Activated CD8-positive, alpha-beta memory T cell treated with anti-CD3 and anti-CD28 coated beads for 1 hour (primary cell): ENCODE measurements at places on chromosomes 2 and 18.

DNA sequence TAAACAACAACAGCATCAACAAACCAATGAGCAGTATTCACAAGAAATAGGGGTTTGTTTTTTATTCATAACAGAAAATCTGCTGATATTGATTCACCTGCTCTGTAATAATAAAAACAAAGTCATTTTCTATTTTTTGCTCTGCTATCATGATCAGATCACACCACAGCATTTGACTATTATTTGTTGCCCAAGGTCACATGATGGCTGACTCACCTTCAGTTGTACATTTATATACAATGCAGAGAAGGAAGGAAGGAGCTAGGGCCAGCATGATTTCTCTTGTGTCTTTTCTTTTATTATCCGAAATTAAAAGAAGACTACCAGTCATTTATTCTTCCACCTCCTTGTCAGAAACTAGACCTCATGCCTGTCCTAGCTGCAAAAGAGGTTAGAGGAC, 1427.7 kb upstream of the CELF4 start:
- DNase-seq, result no peak

GRCh38 chr18:27136208-27136535, 48.9 kb downstream of the CHST9 start:
- DNase-seq, result no peak

DNA sequence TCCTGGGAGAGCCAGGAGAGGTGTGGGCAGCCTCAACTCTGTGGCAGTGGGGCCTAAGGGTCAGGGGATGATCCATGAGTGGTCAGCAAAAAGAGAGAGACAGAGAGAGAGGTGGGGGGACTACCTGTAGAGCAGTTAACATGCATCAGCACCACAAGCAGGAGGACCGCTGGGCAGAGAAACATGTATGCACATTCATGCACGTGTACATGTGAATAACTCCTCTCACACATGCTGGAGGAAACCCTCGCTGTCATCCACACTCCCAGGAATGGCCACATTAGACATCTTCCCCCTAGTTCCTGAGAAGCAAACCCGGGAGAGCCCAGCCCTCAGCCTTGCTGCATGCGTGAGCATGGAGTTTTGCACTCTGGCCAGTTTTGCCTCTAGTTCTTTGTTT, 166.1 kb downstream of the SMAD7 start:
- DNase-seq, result no peak

DNA sequence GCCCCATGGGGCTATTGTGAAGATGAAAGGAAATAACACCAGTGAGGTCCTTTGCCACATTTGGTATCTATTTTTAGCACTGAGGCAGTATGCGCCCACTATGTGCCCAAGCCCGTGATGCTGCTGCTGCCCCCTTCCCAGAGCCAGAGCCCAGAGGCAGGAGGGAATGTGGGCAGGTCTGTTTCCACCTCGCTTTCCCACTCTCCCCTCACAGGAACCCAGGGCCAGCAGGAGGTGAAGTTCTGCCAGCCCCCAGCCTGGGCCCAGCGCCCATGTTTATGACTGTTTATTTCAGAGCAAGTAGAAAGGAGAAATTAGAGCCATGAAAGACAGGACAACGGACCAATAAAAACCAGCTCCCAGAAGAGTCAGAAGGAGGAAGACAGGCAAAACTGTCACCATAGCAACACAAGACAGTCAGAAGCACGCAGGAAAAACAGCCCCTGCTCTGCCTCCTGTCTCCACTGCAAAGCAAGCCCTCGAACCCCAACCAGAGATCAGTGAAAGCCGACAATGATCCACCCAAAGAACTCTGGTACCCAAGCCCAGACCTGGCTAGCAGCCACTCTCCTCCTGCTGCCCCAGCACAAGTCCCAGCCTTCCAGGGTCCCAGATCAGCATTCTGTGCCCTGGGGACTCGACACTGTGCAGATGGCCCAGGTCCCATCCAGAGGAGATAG, 1.4 kb downstream of the CYRIA start:
- no peak for DNase-seq

DNA sequence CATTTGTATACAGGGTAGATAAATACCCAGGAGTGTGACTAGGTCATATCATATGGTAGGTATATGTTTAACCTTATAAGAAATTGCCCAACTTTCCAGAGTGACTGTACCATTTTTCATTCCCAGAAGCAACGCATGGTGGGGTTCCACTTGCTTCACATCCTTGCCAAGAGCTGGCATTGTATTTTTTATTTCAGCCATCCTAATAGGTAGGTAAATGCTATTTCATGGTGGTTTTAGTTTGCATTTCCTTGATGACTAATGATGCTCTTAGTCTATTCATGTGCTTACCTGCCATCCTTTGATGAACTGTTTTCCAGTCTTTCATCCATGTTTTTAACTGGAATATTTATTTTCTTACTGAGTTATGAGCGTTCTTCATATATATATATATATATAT, 51.9 kb downstream of the MAP4K3 start:
- DNase-seq, result no peak

- no peak for DNase-seq
Observed at GRCh38 chr18:6591491-6591890, 138.0 kb upstream of the ARHGAP28 start.

DNA sequence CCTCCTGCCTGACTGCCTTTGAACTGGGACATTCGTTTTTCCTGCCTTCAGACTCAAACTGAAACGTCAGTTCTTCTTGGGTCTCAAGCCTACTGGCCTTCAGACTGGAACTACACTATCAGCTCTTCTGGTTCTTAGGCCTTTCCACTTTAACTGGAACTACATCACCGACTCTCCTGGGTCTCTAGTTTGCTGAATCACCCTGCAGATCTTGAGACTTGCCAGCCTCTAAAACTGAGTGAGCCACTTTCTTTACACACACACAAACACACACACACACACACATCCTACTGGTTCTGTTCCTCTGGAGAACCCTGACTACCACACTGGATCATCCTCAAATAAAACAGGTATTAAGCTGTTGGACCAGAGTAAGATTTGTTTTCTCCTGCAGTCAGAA, 46.7 kb upstream of the ATL2 start:
- DNase-seq, result no peak

DNA sequence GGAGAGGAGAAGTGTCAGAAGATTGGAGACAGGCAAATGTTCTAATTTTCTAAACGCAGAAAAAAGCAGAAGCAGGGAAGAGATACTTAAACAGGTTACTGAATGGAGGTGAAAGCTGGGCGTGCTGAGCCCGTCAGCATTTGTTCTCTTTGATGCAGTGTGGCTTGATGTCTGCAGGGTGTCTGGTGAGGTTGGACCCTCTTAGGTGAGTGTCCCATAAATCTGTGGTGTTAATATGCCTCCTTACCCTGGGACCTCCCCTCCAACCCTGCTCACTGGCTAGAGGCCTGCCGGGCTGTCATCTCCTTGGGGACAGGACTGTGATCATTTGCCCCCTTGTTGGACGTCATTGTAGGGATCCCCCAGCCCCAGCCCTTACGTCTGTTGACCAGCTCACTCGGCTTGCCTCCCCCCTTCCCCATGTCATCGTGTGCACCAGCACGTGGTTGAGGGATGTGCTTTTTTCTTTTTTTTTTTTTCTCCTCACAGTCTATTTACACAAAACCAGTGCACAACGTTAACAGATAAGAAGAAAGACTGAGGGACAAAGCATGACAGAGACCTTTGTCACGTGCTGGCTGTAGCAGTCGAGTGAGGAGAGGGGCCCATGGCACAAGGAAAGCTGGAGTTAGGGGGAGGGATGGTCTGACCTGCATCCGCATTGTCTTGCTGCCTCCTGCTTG, 56.4 kb downstream of the NCK2 start:
- DNase-seq, result no peak

DNA sequence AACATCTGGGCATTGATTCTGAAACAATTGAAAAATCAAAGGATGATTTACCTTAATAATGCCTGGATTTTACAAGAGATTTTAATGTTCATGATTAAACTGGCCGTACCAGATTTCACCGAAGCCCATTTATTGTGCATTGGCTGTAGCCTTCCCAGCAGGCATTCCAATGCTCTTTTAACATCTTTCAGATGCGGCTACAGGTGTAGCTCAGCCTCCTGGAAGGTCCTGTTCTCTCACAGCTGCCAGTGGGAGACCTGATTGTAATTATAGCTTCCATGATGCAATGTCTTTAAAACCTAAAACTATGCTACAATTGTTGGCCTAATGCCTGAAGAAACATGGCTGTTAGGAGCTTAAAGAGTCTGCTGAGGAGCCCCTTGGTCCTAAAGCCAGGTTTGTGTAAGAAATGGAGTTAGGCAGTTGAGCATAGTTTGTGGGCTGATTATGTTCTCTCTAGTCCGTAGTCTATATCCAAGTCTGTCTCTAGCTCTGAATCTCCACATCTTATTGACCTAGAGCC, 147.4 kb downstream of the CERS6 start:
- no peak for DNase-seq

GRCh38 chr2:237561221-237561620, 5.2 kb upstream of the PRLH start:
- DNase-seq, result no peak

GRCh38 chr2:11533278-11534070, at the start of gene GREB1:
Gene GREB1, plus strand, starts transcription at chr2:11534045. Its CDS starts 22,570 bp downstream, at chr2:11556615.
- DNase-seq, result no peak

- DNase-seq, result no peak
Observed at GRCh38 chr2:170747921-170748320, 22.3 kb upstream of the ERICH2 start.

- DNase-seq, result no peak
Observed at GRCh38 chr2:24010477-24011249, 778 bp downstream of the MFSD2B start.

DNA sequence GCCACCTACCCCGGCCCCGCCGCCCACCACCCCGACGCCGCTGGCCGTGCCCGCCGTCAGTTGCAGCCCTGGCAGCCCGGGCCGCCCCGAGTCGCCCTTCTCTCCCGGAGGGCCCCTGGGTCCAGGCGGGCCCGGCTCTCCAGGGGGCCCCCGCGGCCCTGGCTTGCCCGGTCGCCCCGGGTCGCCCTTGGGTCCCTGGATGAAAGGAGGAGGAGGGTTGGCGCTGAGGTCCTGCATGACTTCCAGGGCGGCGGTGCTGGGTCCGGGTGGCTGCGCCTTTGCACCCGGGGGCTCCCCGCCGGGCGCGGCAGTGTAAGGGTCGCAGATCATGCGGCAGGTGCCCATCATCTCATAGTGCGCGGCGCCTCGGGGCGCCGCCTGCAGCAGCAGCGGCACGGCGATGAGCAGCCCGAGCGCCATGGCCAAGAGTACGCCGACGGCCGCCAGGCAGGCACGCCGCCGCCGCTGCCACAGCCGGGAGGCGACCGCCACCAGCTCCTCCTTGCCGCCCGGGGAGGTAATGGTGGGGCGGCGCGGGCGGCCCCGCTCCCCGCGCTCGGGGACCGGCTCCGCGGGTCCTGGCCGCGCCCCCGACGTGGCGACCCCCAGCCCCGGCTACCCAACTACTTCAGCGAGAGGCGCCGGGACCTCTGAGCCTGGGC, 570 bp downstream of the C1QL2 start:
- DNase-seq, result no peak

- no peak for DNase-seq
Observed at GRCh38 chr2:229048134-229048533, 223.0 kb downstream of the PID1 start.

- no peak for DNase-seq
Observed at GRCh38 chr2:36446294-36446693, 90.7 kb downstream of the CRIM1 start.

DNA sequence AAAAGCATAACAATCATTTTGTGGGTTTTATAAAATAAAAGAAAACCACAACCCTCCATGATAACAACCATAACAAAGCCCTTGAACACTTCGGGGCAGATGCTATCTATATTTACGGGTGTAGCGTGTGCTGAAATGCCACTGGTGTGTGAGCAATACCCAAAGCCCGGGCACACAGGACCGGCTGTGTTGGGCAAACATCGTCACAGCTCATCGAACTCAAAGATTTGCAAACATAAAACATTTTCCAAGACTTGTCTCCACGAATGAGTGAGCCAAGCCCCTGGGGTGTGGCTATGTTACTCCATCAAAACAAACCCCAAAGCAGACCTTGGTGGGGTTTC, 290.2 kb downstream of the LPIN1 start:
- DNase-seq, result no peak

- no peak for DNase-seq
Observed at GRCh38 chr2:189982780-189983394, 79.6 kb downstream of the MSTN start.

GRCh38 chr2:161357097-161357496, 48.9 kb downstream of the PSMD14 start:
- DNase-seq, result no peak

GRCh38 chr18:31098878-31099277, 3.3 kb downstream of the DSC2 start:
- DNase-seq, result no peak

GRCh38 chr2:217079165-217079564, 219.3 kb upstream of the TNP1 start:
- no peak for DNase-seq

DNA sequence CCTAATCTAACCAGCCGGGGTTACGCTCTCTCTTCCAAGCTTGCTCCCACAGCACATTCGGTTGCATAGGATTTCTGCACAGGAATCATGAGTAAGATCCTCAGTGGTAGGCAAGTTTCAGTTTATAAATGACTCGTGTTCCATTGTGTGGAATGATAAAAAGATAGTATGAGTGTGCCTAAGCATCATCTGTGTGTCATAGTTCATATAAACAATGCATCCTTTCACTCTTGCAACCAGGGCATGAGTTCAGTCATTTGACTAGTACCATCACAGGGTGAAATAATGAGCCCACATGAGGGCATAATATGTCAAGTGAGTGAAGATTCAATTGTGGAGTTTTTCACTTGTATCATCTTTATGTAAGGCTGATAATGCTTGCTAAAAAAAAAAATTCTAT, 417.1 kb upstream of the CDH2 start:
- DNase-seq, result no peak

- no peak for DNase-seq
Observed at GRCh38 chr2:237952851-237953250, 14.0 kb upstream of the UBE2F start.

- DNase-seq, result no peak
Observed at GRCh38 chr2:119522671-119523070, 1.6 kb downstream of the SCTR start.

DNA sequence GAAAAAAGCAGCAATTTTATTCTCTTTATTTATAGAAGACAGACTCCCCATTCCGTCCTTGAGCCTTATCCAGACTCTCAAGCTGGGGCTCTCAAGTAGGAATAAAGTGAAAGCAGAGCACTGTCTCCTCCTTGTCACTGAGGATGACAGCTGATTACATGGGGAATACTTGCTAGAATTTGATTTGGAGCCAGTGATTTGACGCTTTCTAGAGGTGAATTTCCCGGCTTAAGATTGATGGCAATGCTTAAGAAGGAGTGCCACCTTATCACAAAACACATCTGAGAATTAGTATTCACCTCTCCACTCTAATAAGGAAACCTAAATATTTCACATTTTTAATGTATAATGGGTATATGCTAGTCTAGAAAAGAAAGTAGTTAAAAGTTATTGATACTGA, 135.4 kb upstream of the SLC39A10 start:
- DNase-seq, result no peak
